ENCODE measurements at places on chromosomes 6 and 20.

DNA sequence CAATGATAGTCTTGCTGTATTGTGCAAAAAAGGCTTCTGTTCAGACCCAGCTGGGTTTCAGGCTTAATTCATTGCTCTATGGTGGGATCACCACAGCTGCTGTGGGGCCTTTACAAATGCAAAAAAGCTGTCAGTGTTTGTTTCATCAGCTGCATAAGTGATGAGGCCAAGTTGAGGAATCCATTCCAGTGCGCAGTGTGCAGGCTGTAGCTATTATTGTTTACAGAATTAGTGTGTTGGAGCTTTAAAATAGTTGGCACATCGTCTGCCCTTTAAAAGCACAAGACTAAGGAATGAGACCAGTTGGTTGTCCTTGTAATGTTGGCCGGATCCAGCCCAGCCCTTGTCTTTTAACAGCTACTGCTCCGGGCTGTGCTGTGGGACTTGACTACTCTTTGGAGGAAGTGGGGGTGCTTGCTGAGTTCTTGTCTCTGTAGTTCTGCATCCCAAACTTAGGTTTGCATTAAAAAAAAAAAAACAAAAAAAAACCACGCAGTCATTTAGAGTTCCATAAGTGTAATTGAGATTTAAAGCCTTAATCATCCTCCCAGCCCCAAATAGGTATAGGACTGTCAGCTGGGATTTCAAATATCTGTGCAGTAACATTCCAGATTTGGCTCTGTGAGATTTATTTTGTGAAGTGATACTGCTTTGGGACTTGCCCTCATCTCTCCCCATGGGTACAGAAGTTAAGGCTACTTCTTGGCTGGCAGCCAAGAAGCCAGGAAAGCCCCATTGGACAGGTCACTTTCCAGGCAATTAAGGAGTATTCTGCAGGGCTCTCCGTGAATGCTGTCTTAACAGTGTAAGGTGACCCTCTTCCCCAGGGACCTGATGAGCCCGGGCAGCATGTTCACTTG, 19.3 kb downstream of the JARID2 start:
- DNase-seq: no peak

DNA sequence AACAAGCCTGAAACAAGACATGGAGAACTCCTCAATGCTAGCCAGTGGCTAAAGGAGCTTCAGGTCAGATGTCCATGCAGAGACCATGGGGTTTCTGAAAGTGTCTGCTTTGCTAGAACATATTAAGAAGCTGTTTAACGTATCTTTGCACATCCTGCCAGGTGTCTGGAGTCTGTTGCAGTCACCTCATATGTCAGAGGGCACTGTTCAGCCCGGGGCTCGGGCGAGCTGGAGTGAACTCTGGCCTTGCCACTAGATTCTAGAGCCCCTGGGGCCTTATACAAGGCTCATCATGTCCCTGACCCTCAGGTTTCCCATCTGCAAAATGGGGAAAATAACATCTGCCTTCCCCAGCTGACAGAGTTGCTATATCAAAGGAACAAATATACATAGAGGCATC, 59.0 kb downstream of the PRDM1 start:
- DNase-seq: no peak

GRCh38 chr6:80541181-80541580, 434.7 kb downstream of the BCKDHB start:
- DNase-seq: no peak

- DNase-seq: no peak
Observed at GRCh38 chr20:30284281-30284905, 973.1 kb upstream of the DEFB115 start.

GRCh38 chr6:89122625-89123024, 4.8 kb upstream of the SRSF12 start:
- peak; percentile 57 for DNase-seq

- DNase-seq: no peak
Observed at GRCh38 chr20:32914031-32914430, 55.3 kb downstream of the EFCAB8 start.

- no peak for DNase-seq
Observed at GRCh38 chr6:149761438-149761837, 11.9 kb downstream of the PCMT1 start.

DNA sequence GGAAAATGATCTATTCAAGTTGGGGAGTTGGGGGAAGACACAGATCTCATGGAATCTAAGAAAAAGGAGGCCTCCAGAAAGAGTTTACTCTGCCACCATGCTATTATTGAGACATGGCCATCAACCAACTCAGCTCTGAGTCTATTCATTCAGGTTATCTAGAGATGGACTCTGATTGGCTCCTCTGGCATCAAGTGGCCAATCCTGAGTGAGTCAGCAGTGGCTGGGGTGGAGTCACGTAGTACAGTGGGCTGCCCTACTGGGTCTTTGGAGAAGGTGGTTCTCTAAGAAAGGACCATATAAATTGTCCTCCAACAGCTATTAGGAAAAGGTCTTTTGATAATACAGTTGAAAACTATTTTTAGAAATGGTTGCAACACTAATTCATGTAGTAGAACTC, 42.1 kb downstream of the LYRM2 start:
- DNase-seq: no peak

- DNase-seq: no peak
Observed at GRCh38 chr6:154605178-154605881, 94.8 kb upstream of the CNKSR3 start.

GRCh38 chr6:148648754-148649453, 97.9 kb upstream of the UST start:
- no peak for DNase-seq

GRCh38 chr6:31585491-31585890, 586 bp upstream of the LST1 start:
- no peak for DNase-seq

- DNase-seq: peak; percentile 21
Observed at GRCh38 chr6:24064106-24064505, 61.9 kb upstream of the NRSN1 start.

GRCh38 chr6:32369660-32370059, 2.0 kb downstream of the TSBP1 start:
- DNase-seq: no peak

DNA sequence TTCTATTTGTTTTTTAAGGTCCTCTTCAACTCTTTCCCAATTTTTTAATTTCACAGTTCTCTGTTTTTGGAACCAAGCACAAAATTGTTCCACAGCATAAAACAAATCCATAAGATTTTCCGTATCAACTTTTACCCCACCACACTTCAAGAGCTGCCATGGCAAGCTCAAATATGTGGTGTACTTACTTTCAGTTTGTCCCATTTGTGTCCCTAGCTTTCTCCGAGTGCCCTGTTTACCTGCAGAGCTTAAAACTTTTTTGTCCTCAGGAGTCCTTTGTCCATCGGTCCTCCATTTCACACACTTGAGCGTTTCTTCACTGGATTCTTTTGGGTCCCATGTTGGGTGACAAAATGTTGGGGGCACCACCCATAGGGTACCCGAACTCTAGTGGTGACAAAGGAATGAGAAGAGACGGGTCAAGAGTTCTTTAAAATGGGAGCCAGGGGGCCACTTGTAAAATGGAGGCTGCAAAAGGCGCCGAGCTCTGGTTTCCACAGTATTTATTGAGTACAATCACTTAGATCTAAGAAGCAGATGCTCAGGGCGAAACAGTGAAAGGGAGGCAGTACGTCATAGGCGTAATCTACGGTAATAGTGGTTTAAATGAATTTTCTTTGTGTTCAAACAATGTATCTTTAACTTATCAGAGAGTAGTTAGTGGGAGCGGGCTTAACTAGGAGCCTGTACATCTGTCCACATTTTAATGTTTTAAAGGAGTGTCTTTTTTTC, 39.8 kb upstream of the SERINC1 start:
- no peak for DNase-seq

- DNase-seq: peak; percentile 99
Observed at GRCh38 chr20:2840138-2840966, at the start of the genes PCED1A and VPS16. TSS of gene PCED1A (minus strand) at chr20:2840655. CDS start at chr20:2839912, 743 bp downstream. TSS of gene VPS16 (plus strand) at chr20:2840745. CDS start at chr20:2840775, 30 bp downstream.

GRCh38 chr6:1076531-1077459, 235.1 kb upstream of the FOXQ1 start:
- DNase-seq: no peak

DNA sequence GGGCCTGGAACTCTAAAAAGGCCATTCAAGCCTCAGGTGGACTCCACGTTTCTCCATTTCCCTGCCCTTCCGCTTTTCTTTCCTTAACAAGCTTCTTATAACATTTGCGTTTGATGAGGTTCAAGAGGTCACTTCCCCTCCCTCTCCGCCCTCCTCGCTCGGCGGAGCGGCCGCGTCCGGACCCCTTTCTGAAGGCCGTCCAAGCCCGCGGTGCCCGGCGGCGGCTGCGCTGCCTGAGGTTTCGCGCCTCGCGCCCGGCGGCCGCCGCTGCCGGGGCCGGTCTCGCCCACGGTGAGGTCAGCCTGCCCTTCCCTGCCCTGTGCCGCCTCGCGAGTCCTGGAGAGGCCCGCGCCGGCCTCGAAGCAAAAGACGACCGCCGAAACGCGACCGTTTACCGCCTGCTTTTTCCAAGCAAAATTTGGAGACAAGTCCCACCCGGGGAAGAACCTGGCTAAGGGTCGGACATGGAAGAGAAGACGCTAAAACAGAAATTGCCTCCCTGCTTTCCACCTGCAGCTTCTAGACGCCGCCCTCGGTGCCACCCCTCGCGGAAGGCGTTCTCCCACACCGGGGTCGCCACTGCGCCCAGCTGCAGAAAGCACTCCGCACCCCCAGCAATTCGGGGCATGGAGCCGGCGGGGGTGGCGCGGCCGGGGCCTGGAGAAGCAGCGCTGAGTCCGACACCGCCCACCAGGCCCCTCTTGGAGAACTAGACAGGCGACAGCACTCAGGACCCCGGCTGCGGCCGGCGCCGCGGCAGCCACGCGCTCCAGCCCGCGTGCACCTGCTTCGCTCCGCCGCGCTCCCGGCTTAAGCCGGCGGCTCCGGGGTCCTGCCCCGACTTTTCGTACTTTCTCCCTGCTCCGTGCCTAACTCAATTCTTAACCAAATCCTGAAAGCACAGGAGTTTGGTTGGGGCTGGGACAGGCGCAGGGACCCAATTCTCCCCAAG, 11.0 kb upstream of the FOXF2 start:
- no peak for DNase-seq

DNA sequence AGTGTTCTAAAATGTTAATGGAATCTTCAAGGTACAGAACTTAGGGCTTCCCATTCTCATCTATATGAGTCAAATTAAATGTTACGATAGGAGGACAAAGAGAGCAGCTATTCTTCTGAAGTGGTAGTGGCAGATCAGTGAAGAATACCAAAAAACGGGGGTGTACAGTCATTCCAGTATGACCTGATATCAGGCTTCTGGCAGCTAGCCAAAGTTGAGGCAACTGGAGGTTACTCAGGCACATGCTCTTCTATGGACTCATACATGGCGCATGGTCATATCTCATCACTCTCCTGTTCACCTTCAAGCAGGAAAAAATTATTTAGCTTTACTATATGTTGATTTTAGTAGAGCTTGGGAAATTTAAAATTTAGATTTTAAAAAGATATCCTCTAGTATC, 1608.8 kb downstream of the GRIK2 start:
- no peak for DNase-seq

DNA sequence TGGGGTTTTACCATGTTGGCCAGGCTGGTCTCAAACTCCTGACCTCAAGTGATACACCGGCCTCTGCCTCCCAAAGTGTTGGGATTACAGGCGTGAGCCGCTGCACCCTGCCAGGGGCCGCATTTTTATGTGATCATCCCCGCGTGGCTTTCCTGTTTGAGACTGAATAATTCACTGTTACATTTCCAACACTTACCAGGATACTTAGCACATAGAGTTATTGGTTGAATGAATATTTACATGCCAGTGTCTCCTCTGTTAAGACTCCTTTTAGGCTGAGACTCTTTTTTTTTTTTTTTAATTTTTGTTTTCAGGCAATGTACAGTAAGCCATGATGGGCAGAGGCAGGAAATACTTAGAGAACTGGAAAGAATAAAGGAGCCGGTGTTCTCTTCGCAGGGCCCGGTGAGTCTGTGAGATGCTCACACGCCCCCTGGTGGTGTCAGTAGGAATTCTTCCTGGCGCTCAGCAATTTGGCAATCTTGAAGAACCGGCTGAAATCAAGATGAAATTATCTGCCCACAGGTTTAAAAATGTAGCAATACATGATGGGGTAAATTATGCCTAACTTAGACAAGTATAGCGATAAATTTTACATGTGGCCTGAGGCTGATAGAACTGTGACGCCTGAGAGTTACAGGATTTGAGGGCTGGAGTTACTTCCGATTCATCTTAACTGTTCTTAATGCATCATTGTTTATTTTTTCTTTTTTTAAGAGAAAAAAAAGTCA, 7.6 kb upstream of the RNF114 start:
- peak; percentile 83 for DNase-seq

DNA sequence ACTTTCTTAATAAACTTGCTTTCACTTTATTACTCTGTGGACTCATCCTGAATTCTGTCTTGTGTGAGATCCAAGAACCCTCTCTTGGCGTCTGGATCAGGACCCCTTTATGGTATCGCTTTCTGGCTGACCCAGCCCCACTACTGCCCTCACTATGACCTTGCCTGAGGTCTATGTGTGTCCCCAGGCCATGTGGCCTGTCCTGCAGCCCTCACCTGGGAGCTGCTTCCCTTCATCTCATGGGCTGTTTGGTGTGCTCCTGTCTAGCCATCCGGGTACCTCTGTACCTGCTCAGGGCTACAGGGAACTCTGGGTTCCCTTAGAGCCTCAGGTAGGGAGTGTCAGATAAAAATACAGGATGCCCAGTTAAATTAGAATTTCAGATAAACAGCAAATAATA, 94.5 kb downstream of the SCP2D1 start:
- DNase-seq: no peak

GRCh38 chr20:51837436-51837835, 35.1 kb upstream of the SALL4 start:
- no peak for DNase-seq

DNA sequence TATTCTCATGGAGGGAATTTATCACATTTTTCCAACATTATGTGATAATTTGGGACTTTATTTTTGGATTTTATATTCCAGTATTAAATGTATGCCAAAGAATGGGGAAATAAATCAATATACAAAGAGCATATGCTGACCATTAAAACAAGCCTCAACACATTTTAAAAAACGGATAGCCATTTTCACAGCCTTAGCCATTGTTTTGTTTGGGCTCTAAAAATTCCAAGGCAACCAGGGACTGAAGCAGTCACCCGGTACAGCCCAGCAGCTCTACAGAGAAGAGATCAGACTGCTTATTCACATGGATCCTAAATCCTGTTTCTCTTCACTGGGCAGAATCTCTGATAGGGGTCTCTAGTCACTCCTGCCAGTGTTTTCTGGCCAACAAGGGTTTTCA, 150.2 kb upstream of the OGFRL1 start:
- no peak for DNase-seq

DNA sequence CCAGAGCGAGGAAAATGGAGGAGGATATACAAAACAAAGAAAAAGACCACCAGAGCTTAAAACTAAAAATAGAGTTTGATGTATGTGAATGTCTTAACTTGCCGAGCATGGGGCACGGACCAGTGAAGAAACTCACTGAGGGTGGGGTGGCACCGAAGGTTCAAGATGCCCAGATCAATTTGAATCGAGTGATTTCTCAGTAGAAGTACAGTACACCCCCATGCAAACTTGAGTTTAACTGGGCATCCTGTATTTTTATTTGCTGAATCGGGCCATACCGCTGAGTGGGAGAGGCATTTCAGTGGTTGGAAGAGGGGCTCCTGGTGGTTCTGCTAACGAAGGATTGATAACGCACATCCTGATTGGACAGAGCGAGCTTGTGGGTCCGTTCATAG, 81.7 kb downstream of the ANKRD60 start:
- DNase-seq: no peak

- DNase-seq: no peak
Observed at GRCh38 chr6:166306378-166307081, 1.7 kb downstream of the PRR18 start.

Data from SK-N-SH (cell line).